DND-41 (cell line): ENCODE measurements at places on chromosomes 4 and X.

DNA sequence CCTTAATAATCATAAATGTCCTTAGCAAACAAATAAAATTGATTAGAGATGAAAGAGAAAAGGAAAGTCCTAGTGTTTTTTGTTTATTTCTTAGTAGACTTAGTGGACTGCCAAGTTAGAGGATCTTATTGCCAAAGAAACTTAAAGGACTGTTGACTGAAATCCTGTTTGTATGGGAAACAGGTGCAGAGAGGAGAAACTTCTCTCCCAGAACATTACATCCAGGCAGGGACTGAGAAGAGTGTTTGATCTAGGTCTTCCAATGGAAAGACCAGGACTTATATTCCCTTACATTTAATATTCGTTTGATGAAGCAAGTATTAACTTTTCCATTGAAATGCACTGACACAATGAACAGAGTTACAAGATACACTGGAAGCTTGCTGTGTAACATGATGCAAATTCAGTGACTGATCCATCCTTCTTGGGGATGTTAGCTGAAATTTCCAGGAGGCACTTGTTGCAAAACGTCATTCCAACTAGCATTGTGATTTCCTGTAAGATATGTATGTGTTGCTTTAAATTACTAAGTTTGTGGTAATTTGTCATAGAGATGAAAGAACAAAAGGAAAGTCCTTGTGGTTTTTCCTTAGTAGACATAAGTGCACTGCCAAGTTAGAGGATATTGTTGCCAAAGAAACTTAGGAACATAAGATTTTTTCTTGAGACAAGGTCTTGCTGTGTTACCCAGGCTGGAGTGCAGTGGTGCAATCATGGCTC, 505.6 kb downstream of the STIM2 start:
- no peak for DNase-seq

DNA sequence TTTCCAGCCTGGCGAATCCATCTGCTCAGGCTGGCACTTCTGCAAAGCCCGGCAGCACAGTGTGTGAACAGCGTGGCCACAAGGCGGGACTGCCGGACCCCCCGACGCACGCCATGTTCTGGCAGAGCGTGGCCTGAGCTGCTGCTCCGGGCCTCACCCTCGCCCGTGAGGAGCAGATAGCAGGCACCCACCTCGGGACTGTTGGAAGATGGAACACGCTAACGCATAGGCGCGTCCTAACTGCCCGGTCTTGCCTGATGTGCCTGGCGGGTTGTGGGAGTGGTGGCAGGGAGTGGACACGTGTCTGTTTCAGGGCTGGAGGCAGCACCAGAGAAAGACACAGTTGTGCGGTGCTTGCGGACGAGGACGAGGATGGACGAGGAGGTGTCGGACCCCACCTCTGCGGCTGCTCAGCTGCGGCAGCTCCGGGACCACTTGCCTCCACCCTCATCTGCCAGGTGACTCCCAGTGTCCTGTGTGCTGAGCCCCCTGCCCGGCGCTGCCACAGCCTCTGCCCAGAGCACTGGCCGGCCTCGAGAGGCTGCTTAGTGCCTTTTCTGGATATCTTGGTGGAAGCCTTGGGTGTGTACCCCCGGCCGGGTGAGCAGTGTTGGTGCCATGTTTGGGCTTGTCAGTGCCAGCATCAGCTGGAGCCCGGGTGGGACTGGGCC, 28.2 kb downstream of the UVSSA start:
- no peak for DNase-seq

DNA sequence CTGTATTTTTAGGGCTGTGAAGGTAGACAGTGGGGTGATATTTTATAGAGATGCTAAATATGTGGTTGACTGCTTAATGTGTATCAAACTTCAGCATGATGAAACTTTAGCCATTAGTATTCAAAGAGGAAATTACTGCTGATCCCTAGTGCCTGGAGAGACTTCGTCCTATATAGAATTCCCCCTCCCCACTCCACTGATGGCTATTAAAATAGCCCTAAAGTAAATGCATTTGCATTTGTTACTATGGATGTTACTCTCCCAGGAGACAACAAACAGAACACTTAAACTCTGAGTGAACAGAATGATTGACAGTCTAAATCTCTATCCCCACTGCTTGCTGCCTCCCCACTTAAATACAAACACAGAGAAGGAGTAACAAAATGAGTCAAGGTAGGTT, 39.1 kb downstream of the ADGRL3 start:
- no peak for DNase-seq

DNA sequence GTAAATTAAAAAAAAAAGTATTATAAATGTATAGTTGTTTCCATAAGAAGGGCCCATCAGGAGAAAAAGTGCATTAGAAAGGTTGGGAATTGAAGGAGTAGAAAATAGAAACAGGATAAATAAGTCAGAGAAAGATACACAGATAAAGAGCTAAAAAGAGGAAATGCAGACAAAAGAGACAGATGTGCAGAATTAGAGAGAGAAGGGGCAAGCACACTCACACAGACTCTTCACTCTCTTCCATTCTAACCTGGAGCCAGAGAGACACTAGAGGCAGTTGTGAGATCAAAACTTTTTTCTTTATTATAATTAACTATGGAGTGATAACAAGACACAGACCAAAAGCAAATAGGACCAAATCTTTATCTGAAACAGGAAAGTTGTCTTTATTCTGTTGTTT, 134.1 kb downstream of the CEP135 start:
- DNase-seq: no peak

DNA sequence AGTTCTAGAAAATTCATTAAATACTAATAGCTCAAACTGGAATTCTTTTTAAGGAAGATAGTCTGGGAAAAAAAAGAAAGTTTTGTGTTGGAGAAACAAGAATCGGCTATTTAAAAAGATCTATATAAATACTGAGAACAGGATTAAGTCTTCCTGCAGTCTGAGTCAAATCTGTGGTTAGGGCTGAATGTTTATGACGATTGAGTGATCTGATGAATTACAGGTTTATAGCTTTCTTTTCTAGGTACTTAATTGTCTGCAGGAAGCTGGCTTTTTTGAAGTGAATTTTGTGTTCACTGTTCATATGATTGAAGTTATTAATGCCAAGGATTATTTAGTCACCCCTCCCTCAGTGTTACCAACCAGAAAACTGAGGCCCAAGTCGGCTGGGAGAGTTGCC, 42.2 kb downstream of the TLL1 start:
- DNase-seq: no peak

DNA sequence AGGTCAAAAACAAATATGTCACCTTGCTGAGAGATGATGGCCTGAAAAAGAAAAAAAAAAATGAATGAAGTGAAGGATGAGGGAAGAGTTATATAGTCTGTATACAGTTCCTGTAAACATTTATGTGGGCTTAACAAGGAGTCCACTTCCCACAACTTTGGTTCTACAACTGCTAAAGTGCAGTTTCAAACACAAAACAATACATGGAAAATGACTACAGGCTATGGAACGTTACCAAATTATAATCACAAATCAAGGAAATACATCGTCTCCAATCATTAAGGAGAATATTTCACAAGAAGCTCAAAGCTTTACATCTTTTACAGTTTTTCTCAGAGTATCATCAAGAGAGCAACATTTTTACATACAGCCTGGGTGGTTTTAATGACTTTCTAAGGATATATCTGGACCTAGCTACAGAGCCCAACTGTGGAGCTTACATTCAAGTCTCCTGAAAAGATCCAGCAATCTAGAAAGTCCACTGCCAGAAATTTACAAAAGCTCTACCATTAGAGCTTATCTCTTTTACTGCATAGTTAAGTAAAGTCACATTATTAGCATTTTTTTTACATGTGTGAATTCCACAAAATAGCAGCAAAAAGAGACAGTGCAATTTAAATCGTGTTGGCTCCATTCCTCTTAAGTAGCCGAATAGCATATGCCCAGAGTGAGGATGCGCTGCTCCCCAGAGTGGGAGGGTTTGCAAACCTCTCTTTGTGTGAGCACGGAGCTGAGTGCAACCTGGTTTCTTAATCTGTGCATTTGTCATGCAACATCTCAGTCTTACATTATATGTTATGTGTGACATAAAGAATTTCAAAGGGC, 128.3 kb downstream of the MANBA start:
- DNase-seq: no peak

GRCh38 chrX:67587946-67588624, 44.3 kb downstream of the AR start:
- DNase-seq: no peak

DNA sequence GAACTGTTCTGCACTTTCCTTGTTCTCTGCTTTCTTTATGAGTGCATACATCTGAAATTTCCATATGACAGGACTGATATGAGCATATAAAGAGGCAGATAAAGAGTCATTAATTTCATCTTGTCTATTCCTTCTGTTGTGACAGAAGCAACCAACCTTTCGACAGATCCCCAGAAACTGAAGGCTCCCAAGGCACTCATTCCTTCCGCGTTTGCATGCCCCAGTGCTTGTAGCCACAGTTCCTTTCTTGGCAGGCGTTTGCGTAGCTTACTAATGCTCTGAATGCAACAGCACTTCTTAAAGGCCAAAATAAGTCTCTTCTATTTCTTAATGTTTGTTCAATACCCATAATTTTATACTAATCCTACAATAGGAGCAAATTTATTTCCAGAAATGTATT, 94.0 kb upstream of the TBL1X start:
- DNase-seq: no peak

DNA sequence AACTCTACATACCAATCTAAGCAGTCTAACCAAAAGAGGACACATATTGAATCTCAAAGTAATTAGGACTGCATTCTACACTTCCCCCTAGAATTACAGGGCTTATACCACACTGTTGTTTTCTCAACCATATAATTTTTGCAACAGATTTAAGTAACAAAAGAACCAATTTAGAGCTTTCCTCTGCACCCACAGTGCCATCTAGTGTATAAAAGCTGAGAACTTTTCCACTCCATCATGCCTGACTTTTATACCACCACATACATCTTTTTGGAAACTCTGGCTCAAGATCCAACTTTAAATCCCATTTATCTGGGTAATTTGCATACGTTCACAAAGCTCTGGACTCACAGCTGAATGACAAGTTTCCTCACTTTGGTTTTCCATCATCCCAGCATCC, 99.5 kb downstream of the EFHC2 start:
- DNase-seq: no peak

- no peak for DNase-seq
Observed at GRCh38 chr4:5467111-5467510, 241.2 kb downstream of the EVC2 start.

GRCh38 chr4:16225167-16225862, 956 bp downstream of the TAPT1 start:
- DNase-seq: no peak

- DNase-seq: no peak
Observed at GRCh38 chr4:152939621-152940020, 3.5 kb downstream of the FHDC1 start.

GRCh38 chrX:137945470-137945869, 379.5 kb downstream of the ZIC3 start:
- no peak for DNase-seq

- no peak for DNase-seq
Observed at GRCh38 chrX:17750436-17750835, 13.1 kb downstream of the SCML1 start.

GRCh38 chr4:36327400-36327799, 46.0 kb downstream of the DTHD1 start:
- no peak for DNase-seq

DNA sequence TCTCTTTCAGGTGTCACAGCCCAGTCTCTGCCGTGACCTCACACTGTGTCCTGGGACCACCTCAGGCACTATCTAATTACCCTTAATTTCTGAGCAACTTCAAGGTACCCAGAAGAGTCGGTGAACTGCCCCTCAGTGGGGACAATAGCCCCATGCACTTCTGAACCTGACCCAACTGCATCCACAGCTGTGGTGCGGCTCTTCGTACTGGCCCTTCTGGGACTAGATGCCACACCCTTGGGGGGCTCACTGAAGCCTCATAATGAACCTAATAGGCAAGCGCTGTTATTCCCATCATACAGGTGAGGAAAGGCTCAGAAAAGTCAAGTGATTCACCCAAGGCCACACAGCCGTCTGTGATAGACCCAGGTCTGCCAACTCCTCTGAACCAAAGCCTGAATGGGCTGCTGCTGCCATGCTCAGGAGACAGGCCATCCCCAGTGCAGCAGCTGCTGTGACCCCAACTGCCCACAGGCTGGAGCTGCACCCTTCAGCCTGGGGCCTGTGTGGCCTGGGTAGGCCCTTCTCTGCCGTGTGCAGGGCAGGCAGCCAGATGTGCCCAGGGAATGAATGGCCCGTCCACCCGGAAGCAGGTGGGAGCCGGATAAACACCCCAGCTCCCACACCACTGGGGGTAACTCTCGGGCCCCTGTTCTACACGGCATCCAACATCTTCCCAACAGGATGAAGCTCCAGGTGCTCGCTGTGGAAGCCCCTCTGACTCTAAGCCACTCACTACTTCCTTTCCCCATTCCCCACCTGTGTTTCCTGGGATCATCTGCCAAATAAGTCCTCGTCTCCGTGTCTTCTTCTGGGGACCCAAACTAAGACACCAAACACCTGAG, 35.9 kb downstream of the HMX1 start:
- no peak for DNase-seq

GRCh38 chr4:114323841-114324240, 274.8 kb upstream of the UGT8 start:
- DNase-seq: no peak

GRCh38 chrX:16558489-16558888, 91.5 kb upstream of the S100G start:
- no peak for DNase-seq

- peak; percentile 70 for DNase-seq
Observed at GRCh38 chrX:119605464-119606279, 552 bp downstream of the NKRF start.

- no peak for DNase-seq
Observed at GRCh38 chr4:150140774-150141400, 62.6 kb downstream of the DCLK2 start.

- DNase-seq: no peak
Observed at GRCh38 chr4:111031001-111031579, 408.2 kb upstream of the PITX2 start.

DNA sequence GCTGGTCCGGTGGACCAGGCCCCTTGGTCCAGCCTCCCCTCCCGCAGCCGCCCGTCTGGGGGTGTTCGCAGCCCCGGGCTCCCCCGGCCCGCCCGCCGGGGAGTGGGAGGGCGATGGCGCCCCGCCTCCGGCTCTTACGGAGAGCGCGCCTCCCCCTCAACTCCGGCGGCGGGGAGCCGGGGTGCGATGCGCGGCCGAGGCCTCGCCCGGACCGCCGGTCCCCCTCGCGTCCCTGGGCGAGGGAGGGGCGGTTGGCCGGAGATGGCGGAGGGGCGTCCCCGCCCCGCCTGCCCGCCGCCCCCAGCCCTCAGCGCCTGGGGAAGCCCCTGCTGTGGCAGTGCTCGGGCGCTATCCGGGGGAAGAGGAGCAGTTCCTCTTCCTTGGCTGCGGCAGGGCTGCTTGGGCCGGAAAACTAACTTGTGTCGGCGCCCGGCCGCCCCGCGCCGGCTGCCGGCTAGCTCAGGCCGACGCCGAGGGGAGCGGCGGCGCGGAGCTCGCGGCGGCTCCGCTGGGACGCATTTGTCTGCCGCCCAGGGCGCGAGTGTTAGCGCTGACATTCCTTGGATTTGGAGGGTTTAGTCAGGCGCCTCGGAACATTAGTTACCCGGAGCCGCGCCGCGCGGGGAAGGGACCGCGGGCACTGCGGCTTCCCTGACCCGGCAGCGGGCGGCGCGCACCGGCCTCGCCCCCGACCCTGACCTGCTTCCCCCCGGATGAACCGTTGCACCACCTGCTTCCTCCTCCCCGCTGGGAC, 994 bp downstream of the GALNT7 start:
- peak; percentile 73 for DNase-seq
